Adrenal gland (tissue), 19 donors: ENCODE measurements at places on chromosomes 7 and 10. TPM values are rescaled to one million over a fixed set of nuclear protein-coding genes. Genes with fewer than 3 reads are reported as not detected.

Gene IFIT1B
- total RNA-seq, result 1.7 TPM

Gene KLF14
- total RNA-seq, result 2.2 TPM

Gene BAMBI
- total RNA-seq, result 65.2 TPM

Gene OR13A1
- total RNA-seq, result not detected

Gene IFIT3
- total RNA-seq, result 33.6 TPM

Gene GCK
- 0.18 TPM for total RNA-seq
